ENCODE measurements at places on chromosomes 2 and 18.

DNA sequence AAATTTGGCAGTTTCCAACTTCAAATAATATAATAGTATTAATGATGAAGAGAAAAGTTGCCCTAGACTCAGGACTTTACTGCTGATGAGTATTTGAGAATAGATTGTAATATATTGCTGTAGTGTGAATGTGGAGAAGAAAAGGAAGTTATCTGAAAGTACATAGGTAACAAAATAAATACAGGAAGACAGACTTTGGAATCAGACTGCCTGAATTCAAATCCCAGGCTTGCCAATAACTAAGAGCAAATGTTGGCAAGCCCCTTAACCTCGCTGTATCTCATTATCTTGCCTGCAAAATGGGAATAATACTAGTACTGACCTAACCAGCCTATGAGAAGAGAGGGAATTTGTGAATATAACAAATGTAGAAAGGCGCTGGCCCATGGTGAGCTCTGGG is 765.2 kb upstream of the ID2 start:
- DNase-seq: no peak

DNA sequence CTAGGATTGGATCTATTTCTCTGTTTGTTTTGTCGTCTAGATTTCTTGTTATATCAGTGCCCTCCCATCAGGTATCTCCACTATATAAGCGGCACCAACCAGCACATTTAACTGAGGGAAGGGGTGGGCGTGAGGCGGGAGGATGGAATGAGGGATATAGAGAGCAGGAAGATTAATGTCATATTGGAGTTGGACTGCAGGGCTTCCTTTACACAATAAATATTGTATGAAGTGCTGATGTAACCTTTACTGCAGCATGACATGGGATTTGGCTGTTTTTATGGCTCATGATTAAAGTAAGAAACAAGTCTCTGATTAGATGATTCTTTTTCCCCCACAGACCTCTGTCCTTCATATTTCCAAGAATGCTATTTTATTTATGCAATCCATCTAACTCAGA is 54.8 kb downstream of the TMEM200C start:
- DNase-seq: no peak

GRCh38 chr18:13191031-13191430 is 27.5 kb upstream of the LDLRAD4 start:
- DNase-seq: no peak

DNA sequence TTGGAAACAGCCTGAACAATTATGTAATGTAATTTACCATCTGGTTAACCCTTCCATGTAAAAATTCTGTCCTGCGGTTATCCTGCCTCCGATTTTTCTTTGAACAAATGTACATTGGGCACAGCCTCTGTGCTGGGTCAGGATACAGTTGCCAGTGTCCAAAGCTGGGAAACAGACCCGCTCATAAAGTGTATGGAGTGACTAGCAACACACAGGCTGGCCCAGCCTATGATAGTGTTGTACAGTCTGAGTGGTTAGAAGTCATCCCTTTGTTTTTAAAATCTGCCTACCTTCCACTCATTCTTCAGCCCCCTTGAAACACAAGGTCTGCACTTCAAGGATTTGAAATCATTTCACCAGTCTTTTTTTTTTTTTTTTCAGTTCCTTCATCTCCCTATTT is 50.1 kb downstream of the FEZ2 start:
- no peak for DNase-seq

- DNase-seq: no peak
Observed at GRCh38 chr18:3615374-3615985, 165.5 kb downstream of the TGIF1 start.
